Kidney (tissue), 22 donors: ENCODE measurements at places on chromosomes 2 and 18. TPM values are rescaled to one million over a fixed set of nuclear protein-coding genes. Genes with fewer than 3 reads are reported as not detected.

The GYPC gene
- total RNA-seq: 51.1 TPM

The GATA6 gene
- total RNA-seq: 10.9 TPM

The WDR7 gene
- 34.4 TPM for total RNA-seq

The GTF2A1L gene
- 0.76 TPM for total RNA-seq

The IL37 gene
- not detected for total RNA-seq

The DNAH7 gene
- total RNA-seq: 15.7 TPM

The TUBA3D gene
- not detected for total RNA-seq

DNA sequence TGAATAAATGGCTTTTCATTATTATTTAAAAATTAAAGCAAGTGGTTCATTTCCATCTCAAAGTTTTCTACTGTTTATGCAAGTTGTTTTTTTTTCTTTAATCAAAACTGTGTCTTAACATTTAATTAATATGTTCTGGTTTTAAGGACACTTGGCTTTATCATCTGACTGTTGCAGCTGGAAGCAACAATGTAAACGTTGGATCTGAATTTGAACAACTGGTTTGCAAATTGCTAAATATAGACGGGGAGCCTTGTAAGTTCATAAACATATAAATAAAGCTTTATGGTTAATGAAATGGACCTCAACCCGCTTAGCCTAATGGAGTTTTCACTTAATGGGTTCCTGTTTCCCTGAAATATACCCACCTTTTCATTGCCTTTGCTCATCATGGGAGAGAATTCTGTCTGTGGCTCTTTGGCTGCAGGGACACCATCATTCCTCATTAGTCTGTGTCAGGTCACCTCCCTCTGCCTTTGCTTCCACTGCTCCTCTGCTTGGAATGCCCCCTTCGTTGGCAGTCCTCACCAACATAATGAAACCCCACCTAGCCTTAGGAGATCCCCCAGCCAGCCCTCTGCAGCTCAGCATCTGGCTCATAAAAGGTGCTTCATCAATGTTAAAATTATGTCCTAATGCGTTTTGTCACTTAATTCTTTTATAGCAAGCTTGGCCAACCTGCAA lies 44.2 kb upstream of the DYNC2LI1 start:
- no peak for DNase-seq
- no peaks in the 10 kb centered on the region for H3K36me3 ChIP-seq
- no peak overlapping the region for H3K27ac ChIP-seq
- no peak overlapping the region for H3K4me3 ChIP-seq
- H3K4me1 ChIP-seq: no peaks in the 10 kb centered on the region

- no peak for DNase-seq
- H3K36me3 ChIP-seq: no peaks in the 10 kb centered on the region
- no peak overlapping the region for H3K27ac ChIP-seq
- no peaks in the 10 kb centered on the region for H3K27me3 ChIP-seq
- H3K4me3 ChIP-seq: peak overlapping the region; percentile 12
Observed at GRCh38 chr2:128790541-128791001, 471.9 kb upstream of the HS6ST1 start.

GRCh38 chr2:200843993-200844948 lies 20.2 kb downstream of the CLK1 start:
- no peaks in the 10 kb centered on the region for H3K4me1 ChIP-seq
- H3K36me3 ChIP-seq: no peaks in the 10 kb centered on the region
- H3K27me3 ChIP-seq: no peaks in the 10 kb centered on the region
- no peak overlapping the region for H3K4me3 ChIP-seq

DNA sequence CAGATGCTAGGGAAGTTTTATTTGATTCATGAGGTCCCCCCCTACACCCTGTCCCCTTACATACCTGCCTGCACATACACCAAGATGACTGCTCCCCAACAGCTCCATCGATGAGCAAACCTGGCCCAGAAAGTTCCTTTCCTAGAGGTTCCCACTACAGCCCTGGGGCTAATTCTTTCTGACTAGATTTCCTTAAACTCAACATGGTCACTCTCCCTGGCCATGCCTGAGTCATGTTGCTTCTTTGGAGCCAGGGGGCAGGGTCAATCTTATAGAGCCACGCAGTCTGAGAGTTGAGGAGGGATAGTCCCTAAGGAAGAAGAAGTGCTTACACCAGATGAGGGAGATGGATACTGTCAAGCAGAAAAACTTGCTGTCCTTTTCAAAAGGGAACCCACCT lies 67.7 kb upstream of the GLI2 start:
- no peak for DNase-seq
- no peak overlapping the region for H3K27ac ChIP-seq
- peaks cover 3% of the 10 kb centered on the region for H3K4me1 ChIP-seq
- H3K27me3 ChIP-seq: peaks cover 5% of the 10 kb centered on the region
- no peak overlapping the region for H3K4me3 ChIP-seq

DNA sequence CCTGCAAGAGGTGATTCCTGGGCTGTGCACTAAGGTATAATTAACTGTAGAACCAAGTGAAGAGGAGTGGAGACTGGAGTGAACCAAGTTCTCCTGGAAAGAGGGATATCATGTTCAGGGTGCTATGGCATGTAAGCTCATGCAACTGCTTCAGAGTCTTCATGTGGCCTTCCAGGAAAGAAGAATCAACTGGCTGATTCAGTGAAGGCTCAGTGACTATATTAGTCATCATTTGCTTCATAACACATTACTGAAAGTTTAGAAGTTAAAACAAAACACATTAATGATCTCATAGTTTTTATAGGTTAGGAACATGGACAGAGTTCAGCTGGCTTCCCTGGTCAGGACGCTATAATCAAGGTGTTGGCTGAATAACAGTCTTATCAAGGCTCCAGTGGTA lies 1200.8 kb upstream of the GYPC start:
- no peak overlapping the region for H3K27ac ChIP-seq
- DNase-seq: no peak
- no peak overlapping the region for H3K4me3 ChIP-seq
- no peaks in the 10 kb centered on the region for H3K36me3 ChIP-seq
- no peaks in the 10 kb centered on the region for H3K27me3 ChIP-seq

- H3K4me3 ChIP-seq: no peak overlapping the region
- no peaks in the 10 kb centered on the region for H3K27me3 ChIP-seq
- no peak overlapping the region for H3K27ac ChIP-seq
- no peak for DNase-seq
Observed at GRCh38 chr2:60394463-60394862, 159.0 kb downstream of the BCL11A start.

GRCh38 chr2:225842939-225843338 lies 443.4 kb downstream of the NYAP2 start:
- no peaks in the 10 kb centered on the region for H3K4me1 ChIP-seq
- H3K4me3 ChIP-seq: no peak overlapping the region
- H3K36me3 ChIP-seq: no peaks in the 10 kb centered on the region

DNA sequence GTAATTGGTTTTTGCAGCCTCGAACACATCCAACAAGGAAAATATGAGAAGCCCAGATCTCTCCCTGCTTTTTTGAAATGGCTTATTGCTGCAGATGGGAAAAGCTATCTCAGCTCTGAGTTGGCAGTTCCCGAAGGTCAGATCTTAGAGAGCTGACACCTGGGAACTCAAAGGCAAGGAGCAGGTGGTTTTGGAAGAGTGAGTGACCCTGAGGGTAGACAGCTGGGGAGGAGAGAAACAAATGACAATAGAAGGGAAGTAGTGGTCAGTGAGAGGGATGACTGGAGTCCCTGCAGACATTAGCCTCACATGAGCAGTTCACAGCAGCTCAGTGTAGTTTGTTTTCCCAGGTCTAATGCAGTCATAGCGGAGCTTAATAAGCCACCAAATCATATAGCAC lies 317.9 kb downstream of the STK39 start:
- no peak overlapping the region for H3K4me3 ChIP-seq
- no peaks in the 10 kb centered on the region for H3K36me3 ChIP-seq

GRCh38 chr2:197947219-197947757 lies 142.9 kb downstream of the PLCL1 start:
- DNase-seq: no peak
- no peak overlapping the region for H3K27ac ChIP-seq
- H3K4me1 ChIP-seq: peaks cover 11% of the 10 kb centered on the region

- no peak overlapping the region for H3K27ac ChIP-seq
- H3K4me1 ChIP-seq: no peaks in the 10 kb centered on the region
- H3K27me3 ChIP-seq: no peaks in the 10 kb centered on the region
- H3K36me3 ChIP-seq: no peaks in the 10 kb centered on the region
Observed at GRCh38 chr18:63763831-63764600, 11.2 kb upstream of the SERPINB7 start.

- no peaks in the 10 kb centered on the region for H3K36me3 ChIP-seq
- no peaks in the 10 kb centered on the region for H3K4me1 ChIP-seq
- DNase-seq: no peak
- no peak overlapping the region for H3K27ac ChIP-seq
- H3K4me3 ChIP-seq: no peak overlapping the region
- peaks cover 14% of the 10 kb centered on the region for H3K27me3 ChIP-seq
Observed at GRCh38 chr2:218964041-218964771, 4.7 kb downstream of the CDK5R2 start.

- no peaks in the 10 kb centered on the region for H3K27me3 ChIP-seq
- peak overlapping the region; percentile 52 for H3K4me3 ChIP-seq
- DNase-seq: no peak
- H3K36me3 ChIP-seq: no peaks in the 10 kb centered on the region
- H3K4me1 ChIP-seq: peaks cover 19% of the 10 kb centered on the region
- H3K27ac ChIP-seq: peak overlapping the region; percentile 88
Observed at GRCh38 chr2:101238930-101239759, 13.5 kb upstream of the CNOT11 start.

- no peaks in the 10 kb centered on the region for H3K27me3 ChIP-seq
- H3K27ac ChIP-seq: no peak overlapping the region
- no peaks in the 10 kb centered on the region for H3K4me1 ChIP-seq
- DNase-seq: no peak
- H3K36me3 ChIP-seq: no peaks in the 10 kb centered on the region
Observed at GRCh38 chr2:210722092-210722491, 165.7 kb downstream of the CPS1 start.

- no peak overlapping the region for H3K27ac ChIP-seq
- H3K4me3 ChIP-seq: no peak overlapping the region
- no peaks in the 10 kb centered on the region for H3K4me1 ChIP-seq
- no peak for DNase-seq
- H3K36me3 ChIP-seq: no peaks in the 10 kb centered on the region
Observed at GRCh38 chr18:74689251-74689650, 91.6 kb downstream of the ZNF407 start.

- no peak overlapping the region for H3K27ac ChIP-seq
- H3K4me1 ChIP-seq: no peaks in the 10 kb centered on the region
- H3K4me3 ChIP-seq: no peak overlapping the region
- no peaks in the 10 kb centered on the region for H3K36me3 ChIP-seq
- no peaks in the 10 kb centered on the region for H3K27me3 ChIP-seq
Observed at GRCh38 chr18:35005963-35006577, 35.1 kb upstream of the MAPRE2 start.

GRCh38 chr2:229344151-229344551 lies 73.1 kb upstream of the PID1 start:
- H3K4me3 ChIP-seq: no peak overlapping the region
- H3K27ac ChIP-seq: no peak overlapping the region
- no peaks in the 10 kb centered on the region for H3K4me1 ChIP-seq

GRCh38 chr2:206257350-206257749 lies 17.1 kb upstream of the ZDBF2 start:
- H3K27ac ChIP-seq: no peak overlapping the region
- no peak overlapping the region for H3K4me3 ChIP-seq

DNA sequence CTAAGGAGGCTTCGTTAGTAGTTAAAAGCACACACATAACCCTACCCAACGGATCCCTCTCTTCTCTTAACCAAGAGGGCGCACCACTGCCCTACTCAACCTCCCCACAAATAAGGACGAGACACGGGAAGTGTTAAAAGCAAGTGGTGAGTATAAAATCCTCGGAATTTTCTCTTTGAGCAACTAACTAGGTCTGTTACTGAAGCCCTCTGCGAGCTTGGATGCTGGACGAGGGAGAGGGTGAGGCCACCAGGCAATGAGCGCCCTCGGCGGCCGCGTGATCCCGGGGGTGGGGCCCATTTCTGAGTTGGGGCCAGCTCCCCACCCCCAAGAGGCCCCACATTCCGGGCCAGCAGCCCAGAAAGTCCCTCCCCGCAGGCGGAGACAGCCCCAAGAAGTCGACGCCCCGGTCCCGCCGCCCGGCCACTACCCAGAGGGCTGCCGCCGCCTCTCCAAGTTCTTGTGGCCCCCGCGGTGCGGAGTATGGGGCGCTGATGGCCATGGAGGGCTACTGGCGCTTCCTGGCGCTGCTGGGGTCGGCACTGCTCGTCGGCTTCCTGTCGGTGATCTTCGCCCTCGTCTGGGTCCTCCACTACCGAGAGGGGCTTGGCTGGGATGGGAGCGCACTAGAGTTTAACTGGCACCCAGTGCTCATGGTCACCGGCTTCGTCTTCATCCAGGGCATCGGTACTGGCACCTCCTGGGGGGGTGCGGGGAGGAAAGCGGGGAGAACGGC lies at the start of gene CYBRD1:
Gene CYBRD1, plus strand, starts transcription at position 423 of the 736 bp plus-strand sequence. Its CDS starts 72 bp downstream, at position 495.
- H3K4me1 ChIP-seq: peaks cover 9% of the 10 kb centered on the region
- peak within 1 kb of the TSS; percentile 86 for H3K4me3 ChIP-seq
- no peaks in the 10 kb centered on the region for H3K27me3 ChIP-seq
- DNase-seq: peak; percentile 69

GRCh38 chr2:216493334-216493685 lies 5.3 kb upstream of the RPL37A start:
- no peak overlapping the region for H3K4me3 ChIP-seq
- H3K4me1 ChIP-seq: peaks cover 12% of the 10 kb centered on the region
- no peaks in the 10 kb centered on the region for H3K36me3 ChIP-seq
- no peak overlapping the region for H3K27ac ChIP-seq
- DNase-seq: no peak
- no peaks in the 10 kb centered on the region for H3K27me3 ChIP-seq

GRCh38 chr2:220310451-220310861 lies 683.0 kb downstream of the SLC4A3 start:
- no peaks in the 10 kb centered on the region for H3K36me3 ChIP-seq
- no peak overlapping the region for H3K27ac ChIP-seq
- H3K4me1 ChIP-seq: no peaks in the 10 kb centered on the region
- no peak overlapping the region for H3K4me3 ChIP-seq
- no peaks in the 10 kb centered on the region for H3K27me3 ChIP-seq

- no peaks in the 10 kb centered on the region for H3K4me1 ChIP-seq
- peaks cover 11% of the 10 kb centered on the region for H3K27me3 ChIP-seq
- DNase-seq: peak; percentile 82
- no peak overlapping the region for H3K4me3 ChIP-seq
- no peaks in the 10 kb centered on the region for H3K36me3 ChIP-seq
Observed at GRCh38 chr2:229714736-229715541, 584 bp upstream of the DNER start.
